Stimulated activated CD4-positive, alpha-beta T cell treated with anti-CD3 and anti-CD28 coated beads, Interleukin-1b, Interleukin-23, amount 100 ng/mL, for 48 hours (primary cell): ENCODE measurements at places on chromosomes 13 and 19.

GRCh38 chr19:4705413-4706131 lies 18.1 kb downstream of the DPP9 start:
- DNase-seq: no peak

DNA sequence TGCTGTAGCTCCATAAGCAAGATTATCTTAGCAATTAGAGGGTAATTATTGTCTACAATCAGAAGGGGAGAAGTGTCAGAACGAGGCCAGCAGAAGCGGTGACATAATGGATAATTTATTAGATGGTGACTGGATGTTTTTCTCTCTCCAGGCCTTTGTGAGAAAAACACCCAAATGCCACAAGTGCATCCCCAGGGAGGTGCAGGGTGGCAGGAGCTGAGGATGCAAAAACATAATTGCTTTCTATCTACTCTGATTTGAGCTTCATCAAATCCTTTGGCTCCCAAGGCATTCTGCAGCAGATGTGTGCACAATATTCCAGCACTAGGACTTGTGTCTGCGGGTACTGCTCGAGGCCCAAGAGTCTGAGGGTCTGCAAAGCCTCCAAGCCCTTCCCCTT lies 220.1 kb upstream of the SERP2 start:
- no peak for DNase-seq

DNA sequence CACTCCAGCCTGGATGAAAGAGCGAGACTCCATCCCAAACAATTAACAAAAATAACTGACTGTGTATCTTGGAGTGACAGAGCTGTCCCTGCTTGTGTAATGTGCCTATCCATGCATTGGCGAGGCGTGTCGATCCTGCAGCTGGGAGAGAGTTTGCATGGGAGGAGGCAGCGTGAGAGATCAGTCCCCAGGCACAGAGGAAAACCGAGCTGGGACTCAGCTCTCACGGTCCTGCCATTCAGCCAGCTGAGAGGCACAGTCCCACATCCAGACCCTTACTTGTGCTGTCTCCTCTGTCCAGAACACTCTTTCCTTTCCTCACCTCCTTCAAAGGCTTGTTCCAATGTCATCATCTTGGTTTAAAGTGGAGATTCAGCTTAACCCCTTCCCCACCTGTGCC lies 11.9 kb upstream of the SULT2B1 start:
- DNase-seq: no peak

DNA sequence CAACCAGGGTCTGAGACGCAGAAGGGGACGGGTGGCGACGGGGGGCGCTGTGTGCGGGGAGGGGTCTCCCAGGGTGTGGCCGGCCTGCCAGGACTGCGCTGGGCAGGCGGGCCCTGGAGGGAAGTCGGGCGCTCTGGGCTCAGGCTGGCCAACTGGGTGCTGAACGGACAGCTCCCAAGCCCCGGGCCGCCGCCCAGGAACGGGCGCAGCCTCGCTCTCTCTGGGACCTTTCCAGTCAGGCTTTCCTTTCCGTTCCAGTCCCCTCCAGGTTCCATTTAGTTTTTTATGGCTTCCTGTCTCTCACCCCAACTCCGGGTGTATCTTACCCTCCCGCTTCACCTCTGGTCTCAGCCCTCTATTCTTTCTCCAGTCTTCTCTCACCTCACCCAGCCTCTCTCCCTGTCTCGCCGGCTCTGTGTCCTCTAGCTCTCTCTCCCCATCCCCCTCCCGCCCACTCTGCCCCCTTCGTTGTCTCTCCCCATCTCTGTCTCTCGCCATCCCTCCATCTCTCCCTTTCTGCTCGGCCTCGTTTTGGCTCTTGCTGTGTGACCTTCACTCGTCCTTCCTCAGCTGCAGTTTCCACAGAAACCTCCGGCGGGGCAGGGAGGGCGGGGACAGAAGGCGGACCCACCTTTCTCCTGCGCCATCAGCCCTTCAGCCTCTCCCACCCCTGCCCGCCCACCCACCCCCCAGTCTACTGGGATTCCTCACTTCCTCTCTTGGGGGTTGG lies 3.3 kb upstream of the ATP1A3 start:
- DNase-seq: no peak

DNA sequence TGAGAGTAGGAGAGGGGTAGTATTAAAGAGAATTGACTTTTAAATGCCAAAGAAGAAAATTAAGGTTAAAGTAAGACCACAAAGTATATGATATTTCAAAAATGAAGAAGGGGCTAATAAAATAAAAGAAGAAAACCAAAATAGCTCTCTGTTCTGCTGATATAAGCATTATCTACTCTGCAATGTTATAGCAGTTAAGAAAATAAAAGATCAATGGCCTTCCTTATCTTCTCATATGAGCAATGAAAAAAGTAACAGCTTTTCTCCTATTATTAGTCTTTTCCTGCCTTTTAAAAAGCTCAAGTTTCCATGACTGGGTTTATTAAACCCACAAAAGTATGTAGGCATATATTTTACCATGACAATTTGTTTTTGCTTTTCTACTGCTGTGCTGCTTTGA lies 126.4 kb downstream of the TBC1D4 start:
- DNase-seq: no peak

GRCh38 chr13:107322228-107322627 lies 754.3 kb upstream of the ARGLU1 start:
- DNase-seq: no peak

DNA sequence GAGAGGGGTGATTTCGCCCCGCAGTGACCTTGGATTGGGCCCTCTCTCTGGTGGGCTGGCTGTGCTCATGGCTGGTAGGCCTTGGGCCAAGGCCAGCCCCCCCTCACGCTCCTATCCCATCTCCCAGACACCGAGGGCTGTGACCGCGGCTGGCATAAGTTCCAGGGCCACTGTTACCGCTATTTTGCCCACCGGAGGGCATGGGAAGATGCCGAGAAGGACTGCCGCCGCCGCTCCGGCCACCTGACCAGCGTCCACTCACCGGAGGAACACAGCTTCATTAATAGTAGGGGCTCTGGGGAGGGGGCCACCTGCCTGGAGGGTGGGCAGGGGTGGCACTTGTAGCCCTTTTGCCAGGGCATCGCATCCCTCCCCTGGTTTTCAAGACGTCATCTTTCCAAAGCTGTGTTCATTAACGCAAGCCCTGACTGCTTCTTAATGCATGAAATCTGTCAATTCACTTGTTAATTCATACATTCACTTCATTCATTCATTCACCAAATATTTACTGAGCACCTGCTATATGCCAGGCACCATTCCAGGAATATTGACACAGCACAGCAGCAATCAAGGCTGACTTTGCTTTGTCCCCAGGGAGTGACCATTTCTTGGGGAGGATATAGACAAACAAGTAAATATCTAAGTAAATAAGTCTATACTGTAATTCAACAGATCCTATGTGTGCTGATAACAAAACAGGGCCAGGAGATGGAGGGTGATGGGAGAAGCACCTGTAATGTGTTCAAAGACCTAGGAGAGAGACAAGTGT lies 26.6 kb downstream of the NCAN start:
- DNase-seq: no peak

- no peak for DNase-seq
Measured at GRCh38 chr13:70107125-70107497, 515 bp upstream of the ATXN8OS start.

- no peak for DNase-seq
Measured at GRCh38 chr13:71797517-71797916, 69.5 kb downstream of the DACH1 start.

GRCh38 chr19:53785196-53785889 lies 38.8 kb downstream of the NLRP12 start:
- DNase-seq: no peak

GRCh38 chr13:98460516-98460915 lies 116.4 kb downstream of the STK24 start:
- DNase-seq: no peak

GRCh38 chr13:47085346-47085745 lies 188.5 kb upstream of the HTR2A start:
- DNase-seq: no peak

DNA sequence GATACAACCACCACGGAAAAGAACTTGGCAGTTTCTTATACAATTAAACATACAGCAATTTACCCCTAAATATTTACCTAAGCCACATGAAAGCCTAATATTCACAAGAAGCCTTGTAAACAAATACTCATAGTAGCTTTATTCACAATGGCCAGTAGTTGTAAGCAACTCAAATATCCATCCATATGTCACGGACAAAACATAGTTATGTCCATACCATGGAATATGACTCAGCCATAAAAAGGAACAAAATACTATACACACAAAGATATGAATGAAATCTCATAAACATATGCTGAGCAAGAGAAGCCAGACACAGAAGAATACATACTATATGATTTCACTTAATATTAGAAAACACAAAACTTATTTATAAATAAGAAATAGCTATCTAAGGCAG lies 12.9 kb downstream of the PSPC1 start:
- no peak for DNase-seq

DNA sequence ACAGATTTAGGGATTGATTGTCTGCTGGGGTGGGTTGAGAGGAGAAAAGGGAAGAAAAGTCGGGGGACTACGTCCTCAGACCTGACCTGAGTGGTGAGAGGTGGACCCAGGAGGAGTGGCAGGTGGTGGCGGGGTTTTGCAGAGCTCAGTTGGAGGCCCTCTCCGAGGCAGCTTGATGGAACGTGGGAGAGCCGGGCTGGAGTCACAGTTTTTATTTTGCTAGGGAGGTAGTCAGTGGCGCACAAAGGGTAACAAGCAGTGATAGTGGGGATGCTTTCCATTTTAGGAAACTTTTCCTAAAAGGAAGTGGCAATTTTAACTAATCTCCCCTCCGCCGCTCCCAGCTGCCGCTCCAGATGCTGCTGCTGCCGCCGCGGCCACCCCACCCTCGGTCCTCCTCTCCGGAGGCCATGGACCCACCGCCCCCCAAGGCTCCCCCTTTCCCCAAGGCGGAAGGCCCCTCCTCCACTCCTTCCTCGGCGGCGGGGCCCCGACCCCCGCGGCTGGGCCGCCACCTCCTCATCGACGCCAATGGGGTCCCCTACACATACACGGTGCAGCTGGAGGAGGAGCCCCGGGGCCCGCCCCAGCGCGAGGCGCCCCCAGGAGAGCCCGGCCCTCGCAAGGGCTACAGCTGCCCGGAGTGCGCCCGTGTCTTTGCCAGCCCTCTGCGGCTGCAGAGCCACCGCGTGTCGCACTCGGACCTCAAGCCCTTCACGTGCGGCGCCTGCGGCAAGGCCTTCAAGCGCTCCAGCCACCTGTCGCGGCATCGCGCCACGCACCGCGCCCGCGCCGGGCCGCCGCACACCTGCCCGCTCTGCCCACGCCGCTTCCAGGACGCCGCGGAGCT lies 1.1 kb upstream of the ZNF581 start:
- peak; percentile 38 for DNase-seq

DNA sequence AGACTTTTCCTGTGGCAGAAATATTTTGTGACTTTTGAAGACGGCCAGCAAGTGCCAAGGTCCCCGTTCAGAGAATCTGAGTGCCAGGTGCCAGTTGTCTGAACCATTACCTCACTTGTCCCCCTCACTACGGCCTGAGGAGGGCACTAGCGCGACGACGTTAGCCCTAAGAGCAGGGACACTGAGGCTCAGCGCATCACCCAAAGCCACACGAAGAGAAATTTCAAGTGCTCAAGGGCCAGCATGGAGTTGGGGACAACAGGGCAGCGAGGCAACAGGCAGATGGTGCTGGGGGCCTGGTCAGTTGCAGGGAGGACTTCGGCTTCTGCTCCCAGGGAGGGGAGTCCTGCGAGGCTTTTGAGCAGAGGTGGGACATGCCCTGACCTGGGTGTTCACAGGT lies 9.5 kb upstream of the TYK2 start:
- DNase-seq: peak; percentile 12

GRCh38 chr13:26946684-26947343 lies 186.2 kb upstream of the GPR12 start:
- DNase-seq: no peak

DNA sequence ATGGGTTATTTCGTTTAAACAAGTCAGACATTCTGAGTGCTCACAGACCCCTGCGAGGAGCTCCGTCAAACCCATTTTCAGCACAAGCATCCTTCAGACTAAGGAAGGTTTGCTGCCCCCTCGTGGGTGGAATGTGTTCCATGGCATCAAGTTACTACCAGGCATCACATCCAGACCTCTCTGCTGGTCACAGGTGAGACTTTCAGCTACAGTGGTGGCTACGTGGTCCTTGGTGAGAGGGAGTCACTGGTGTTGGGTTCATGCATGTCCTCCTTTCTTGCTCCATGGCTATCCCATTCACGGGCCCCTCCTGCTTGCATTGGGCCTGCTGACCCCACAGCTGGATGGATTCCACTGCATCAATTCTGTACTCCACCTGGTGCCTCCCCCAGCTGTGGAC lies 9.1 kb upstream of the LILRB5 start:
- peak; percentile 71 for DNase-seq

GRCh38 chr13:79912403-79912802 lies 428.5 kb downstream of the SPRY2 start:
- no peak for DNase-seq

GRCh38 chr13:67235265-67235664 lies 5.1 kb upstream of the PCDH9 start:
- no peak for DNase-seq

- no peak for DNase-seq
Measured at GRCh38 chr13:65868884-65869283, 1361.3 kb downstream of the PCDH9 start.

GRCh38 chr19:35006342-35006998 lies 6.3 kb downstream of the GRAMD1A start:
- DNase-seq: no peak

- DNase-seq: no peak
Measured at GRCh38 chr13:32951580-32951979, 64.6 kb upstream of the KL start.

- peak; percentile 40 for DNase-seq
Measured at GRCh38 chr13:94674609-94675348, 37.6 kb downstream of the SOX21 start.

- DNase-seq: peak; percentile 39
Measured at GRCh38 chr19:47305309-47305751, 4.3 kb upstream of the C5AR1 start.

- no peak for DNase-seq
Measured at GRCh38 chr13:100300708-100301107, 211.8 kb downstream of the PCCA start.

GRCh38 chr19:37973666-37974065 lies 66.7 kb downstream of the SIPA1L3 start:
- DNase-seq: no peak

DNA sequence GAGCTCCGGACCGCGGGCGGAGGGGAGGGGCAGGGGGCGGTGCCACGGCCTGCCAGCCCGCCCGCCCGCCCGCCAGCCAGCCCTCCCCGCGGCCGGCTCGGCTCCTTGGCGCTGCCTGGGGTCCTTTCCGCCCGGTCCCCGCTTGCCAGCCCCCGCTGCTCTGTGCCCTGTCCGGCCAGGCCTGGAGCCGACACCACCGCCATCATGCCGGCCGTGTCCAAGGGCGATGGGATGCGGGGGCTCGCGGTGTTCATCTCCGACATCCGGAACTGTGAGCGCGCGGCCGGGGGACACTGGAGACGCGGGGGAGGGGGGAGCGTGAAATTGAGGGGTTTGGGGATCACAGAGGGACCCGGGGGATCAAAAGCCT lies at the start of gene AP2A1:
TSS of gene AP2A1 (plus strand) at position 72 of the 370 bp plus-strand sequence. CDS start at position 205, 133 bp downstream.
- no peak for DNase-seq

- DNase-seq: no peak
Measured at GRCh38 chr19:31141301-31141700, 207.9 kb downstream of the TSHZ3 start.
